Suprapubic skin (tissue), 4 donors: ENCODE measurements at places on chromosomes 1 and 21. TPM values are rescaled to one million over a fixed set of nuclear protein-coding genes. Genes with fewer than 3 reads are reported as not detected.

The SPRR4 gene
- total RNA-seq: 478 TPM

The C1orf226 gene
- 10.6 TPM for total RNA-seq

DNA sequence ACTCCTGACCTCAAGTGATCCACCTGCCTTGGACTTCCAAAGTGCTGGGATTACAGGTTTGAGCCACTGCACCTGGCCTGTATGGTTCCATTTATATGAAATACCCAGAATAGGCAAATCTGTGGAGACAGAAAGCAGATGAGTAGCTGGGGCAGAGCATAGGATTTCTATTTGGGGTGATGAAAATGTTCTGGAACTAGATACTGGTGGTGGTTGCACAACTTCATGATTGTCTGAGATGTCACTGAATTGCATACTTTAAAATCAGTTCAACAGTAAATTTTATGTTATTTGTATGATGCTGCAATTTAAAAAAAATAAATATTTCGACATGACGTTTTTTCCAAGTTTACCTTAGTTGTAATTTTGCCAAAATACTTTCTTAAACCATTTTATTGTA lies 23.9 kb downstream of the ITSN1 start:
- H3K4me3 ChIP-seq: no peak overlapping the region
- no peaks in the 10 kb centered on the region for H3K27me3 ChIP-seq
- no peaks in the 10 kb centered on the region for H3K36me3 ChIP-seq
- no peak overlapping the region for H3K27ac ChIP-seq
- H3K4me1 ChIP-seq: peaks cover 7% of the 10 kb centered on the region
- no peak for DNase-seq

The CXADR gene
- 123 TPM for total RNA-seq

The ACBD6 gene
- total RNA-seq: 29.3 TPM
